Metanephros (tissue), 2 donors: ENCODE measurements at places on chromosomes 7 and 10. TPM values are rescaled to one million over a fixed set of nuclear protein-coding genes. Genes with fewer than 3 reads are reported as not detected.

CFAP70 gene
- total RNA-seq = 5.7 TPM

RNF32 gene
- total RNA-seq = 1.1 TPM

ZNF425 gene
- total RNA-seq = 4.6 TPM

NCF1 gene
- 6.5 TPM for total RNA-seq

RBM20 gene
- 5.4 TPM for total RNA-seq

MNX1 gene
- 0.18 TPM for total RNA-seq

TRAPPC14 gene
- total RNA-seq = 9.9 TPM

GIMAP4 gene
- total RNA-seq = 24.2 TPM
